ENCODE measurements at places on chromosomes 5 and 9.

- no peak for DNase-seq
Observed at GRCh38 chr9:93467462-93467861, 14.1 kb upstream of the FAM120AOS start.

GRCh38 chr9:25322142-25322541 is 356.1 kb downstream of the TUSC1 start:
- no peak for DNase-seq

- no peak for DNase-seq
Observed at GRCh38 chr9:752201-752600, 89.3 kb upstream of the DMRT1 start.

DNA sequence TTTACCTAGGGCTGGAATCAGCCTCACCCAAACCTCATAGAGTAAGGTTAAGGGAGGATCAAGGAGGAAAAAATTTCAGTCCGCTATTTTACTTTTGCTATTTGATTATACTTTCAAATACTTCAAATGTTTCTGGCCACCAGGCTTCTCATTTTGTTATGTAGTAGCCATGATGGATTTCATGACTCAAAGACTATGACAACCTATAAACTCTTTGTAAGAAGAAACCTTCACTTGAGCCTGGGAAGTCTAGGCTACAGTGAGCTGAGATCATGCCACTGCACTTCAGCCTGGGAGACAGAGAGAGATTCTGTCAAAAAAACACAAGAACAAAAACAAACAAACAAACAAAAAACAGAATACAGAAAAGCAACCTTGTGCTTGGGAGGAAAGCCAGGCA is 293.6 kb upstream of the TNC start:
- no peak for DNase-seq

DNA sequence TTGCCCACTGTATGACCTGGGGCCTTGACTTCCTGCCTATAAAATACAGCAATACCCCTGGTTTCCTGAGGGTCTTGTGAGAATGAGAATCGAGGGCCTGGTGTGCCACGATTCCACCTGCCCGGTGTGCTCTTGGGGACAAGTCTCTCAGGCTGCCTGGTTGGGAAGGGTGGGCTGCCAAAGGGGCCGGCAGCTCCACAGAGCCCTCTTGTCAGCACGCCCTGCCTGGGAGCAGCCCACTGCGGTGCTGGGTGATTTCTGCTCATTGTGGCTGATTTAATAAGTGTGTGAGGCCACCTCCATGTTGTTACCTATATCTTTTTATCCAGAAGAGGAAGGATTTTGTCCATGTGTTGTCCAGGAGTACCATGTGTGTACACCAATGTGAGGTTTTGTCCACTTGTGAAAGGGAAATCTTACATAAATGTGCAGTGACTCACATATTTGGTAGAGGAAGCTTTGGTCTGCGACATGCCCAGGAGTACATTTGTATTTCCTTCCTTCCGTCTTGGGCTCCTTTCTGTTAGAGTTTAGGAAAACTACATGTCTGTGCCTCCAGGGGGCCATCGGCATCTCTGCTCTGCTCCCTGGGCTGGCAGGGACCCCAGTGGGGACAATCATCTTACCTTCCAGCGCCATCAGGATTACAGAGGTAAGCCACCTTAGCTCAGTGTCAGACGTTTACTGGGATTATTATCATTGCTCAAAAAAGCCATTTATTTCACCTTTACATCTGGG is 108.6 kb downstream of the PHF2 start:
- no peak for DNase-seq

- DNase-seq: no peak
Observed at GRCh38 chr5:157955541-157956172, 96.7 kb upstream of the CLINT1 start.

DNA sequence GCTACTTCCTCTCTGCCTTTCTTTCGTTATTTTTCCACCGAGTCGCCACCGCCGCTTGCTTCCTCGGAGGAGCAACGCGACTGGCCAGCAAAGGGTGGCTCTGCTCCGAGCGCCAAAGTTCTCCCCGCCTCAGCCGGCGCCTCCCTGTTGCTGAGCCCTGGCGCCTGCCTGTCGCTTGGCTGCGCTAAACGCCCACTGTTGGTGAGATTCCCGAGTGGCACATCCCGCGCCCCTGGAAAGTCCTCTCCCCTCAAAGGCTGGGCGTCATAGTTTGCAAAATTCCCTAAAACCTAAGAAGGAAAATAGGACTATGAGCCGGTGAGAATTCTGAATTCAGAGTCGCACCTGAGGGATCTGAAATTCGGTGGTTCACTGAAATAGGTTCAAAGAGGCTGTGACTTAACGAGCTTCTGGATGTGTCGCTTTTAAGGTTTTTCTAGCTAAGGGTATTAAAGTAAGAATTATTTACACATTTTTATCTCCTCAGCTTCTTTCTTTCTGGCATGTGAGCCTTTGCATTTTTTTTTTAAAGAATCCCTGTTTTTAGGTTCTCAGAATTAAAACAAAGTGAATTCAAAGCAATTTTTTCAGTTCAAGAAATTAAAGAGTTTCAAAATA is at the start of gene GRIN3A:
Gene GRIN3A, minus strand, starts transcription at position 82 of the 618 bp plus-strand sequence. CDS start 668 bp downstream, outside the sequence.
- DNase-seq: no peak

DNA sequence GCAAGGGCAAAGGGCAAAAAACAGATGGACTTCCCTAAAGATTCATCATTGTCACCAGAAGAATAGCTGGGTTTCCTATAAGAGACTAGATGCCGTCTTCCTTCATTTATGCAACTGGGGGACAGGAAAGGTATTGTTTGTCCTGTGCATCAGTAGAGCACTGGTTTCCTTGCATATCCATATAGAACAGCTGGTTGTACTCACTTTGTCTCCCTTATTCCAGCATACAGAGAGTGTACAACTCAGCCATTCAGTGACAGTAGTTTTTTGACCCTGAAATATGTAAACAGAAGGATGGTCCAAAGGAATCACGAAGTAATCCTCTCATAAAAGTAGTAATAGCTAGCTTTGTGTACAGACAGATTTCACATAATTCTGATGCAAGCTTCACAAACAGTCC is 22.5 kb upstream of the MAST4 start:
- no peak for DNase-seq

DNA sequence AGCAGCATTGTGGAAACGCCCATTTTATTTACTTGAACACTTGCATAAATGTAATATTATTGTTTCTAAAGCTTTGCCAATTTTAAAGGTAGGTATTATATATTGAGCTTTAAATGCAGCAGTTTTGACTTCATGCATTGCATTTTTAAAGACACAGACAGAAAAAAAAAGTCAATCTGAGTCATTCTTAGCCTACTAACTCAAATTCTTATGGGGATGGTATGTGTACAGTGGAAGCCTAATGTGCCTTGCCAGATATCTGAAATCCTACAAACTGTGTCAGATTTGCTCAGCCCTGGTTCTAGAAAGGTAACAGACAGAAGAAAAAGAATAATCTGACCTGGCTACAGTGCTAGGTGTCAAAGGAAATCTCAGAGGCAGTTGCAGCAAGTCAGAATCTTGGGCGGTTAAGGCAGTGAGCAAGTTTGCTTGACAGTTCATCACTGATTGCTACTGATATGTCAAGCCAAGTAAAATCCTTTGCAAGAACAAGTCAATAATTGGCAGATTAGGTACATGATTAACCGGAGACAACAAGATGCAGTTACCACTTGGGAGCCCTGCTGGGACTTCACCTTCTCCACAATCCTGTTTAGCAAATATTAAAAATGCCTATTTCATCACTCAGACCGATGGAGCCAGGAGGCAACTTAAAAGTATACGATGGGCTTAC is 224.8 kb upstream of the WWC1 start:
- no peak for DNase-seq

DNA sequence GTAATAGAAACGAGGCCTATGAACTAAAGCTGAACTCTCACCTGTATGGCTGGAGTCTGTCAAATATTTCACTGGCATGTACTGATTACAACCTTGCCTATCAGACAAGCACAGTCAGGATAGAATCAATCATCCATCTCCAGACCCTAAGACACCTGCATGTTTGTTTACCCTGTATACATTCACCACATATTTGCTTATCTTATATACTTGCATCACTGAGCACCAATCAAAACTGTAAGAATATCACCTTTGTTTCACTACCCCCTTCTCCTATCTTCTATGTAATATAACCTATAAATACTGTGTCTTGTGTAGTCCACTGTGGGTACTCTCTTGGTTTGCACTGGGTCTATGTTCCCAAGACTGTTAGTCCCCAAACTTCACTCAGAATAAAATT is 1085.7 kb downstream of the TAF11L14 start:
- no peak for DNase-seq

DNA sequence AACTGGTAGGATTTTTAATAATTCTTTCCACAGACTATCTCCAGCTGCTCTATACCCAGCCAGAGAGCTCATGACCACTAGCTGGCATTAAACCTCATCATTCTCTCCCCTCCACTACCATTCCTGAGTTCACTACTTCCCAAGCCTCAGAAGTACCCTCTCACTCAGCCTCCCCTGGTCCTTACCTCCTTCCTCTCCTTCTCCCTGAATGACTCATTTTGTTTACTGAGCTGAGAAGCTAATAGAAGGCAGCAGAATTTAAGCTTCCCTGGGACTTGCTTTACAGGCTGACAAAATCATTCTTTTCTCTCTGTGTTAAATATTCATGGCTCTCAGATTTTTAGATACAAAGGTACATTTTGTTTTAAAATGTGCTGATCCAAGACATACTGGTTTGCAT is 305.4 kb downstream of the TLR4 start:
- no peak for DNase-seq

- no peak for DNase-seq
Observed at GRCh38 chr9:119398350-119398749, 29.1 kb upstream of the BRINP1 start.

- no peak for DNase-seq
Observed at GRCh38 chr9:114696814-114697544, 15.0 kb upstream of the TEX48 start.

GRCh38 chr5:77590347-77590746 is 48.2 kb downstream of the OTP start:
- DNase-seq: no peak

DNA sequence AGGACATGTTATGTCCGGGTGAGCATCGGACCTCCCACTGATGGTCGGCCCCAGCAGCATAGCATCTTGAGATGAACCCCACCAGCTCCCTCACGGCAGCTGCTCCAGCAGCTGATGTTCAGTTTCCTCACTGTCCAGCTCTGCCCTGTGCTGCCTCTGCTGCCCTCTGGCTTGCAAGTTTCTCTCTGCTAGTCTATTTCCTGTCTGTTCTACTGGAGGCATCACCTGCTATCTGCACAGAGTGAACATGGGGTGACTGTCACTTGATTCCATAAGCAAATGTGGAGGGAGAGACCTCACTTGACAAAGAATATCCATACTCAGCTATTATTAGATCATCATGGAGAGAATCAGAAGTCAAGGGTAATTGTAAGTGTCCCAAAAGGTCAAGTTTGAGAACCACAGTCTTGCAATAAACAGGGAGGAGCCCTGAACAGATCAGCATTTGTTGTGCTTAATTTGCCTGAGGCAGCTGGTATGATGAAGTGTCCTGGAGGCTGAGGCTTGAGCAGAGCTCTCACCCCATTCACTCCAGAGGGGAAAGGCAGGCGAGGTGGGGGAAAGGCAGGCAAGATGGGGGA is 702.8 kb downstream of the SEMA5A start:
- no peak for DNase-seq

GRCh38 chr5:91072881-91073280 is 310.2 kb downstream of the ARRDC3 start:
- DNase-seq: no peak

DNA sequence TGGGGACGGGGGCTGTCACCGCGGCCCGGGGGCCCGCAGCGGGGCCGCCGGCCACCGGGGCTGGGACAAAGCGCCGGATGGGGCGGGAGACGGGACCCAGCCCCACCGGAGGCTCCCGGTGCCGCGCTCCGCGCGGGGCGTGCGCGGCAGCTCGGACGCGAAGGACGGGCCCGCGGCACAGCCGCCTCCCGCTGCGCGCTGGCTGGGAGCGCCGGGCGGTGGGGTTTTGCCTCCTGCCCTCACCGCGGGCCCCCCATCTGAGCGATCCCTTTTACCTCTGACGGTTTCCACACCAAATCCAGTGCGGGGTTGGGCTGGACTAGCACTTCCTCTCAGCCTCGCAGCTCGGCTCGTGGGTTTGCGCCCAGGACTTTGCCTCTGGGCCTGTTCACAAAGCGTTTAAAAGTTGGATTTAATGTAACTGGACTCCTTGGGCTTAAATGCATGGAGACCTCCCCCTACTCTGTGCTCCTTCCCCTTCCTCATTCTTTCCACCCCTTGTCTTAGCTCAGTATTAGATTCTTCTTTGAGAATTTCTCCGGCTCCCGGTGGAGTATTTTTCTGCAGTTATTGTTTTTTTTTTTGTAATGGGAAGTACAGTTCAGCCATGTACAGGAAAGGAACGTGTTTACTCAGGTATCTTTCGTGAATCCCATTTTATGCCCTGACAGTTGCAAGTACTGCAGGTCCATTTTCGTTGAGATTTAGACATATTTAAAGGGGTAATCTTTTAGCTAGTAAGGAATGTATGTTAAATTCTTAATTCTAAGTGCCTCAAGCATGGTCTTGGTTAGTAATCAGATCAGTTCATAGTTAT is 691 bp downstream of the FCHO2 start:
- peak; percentile 2 for DNase-seq

DNA sequence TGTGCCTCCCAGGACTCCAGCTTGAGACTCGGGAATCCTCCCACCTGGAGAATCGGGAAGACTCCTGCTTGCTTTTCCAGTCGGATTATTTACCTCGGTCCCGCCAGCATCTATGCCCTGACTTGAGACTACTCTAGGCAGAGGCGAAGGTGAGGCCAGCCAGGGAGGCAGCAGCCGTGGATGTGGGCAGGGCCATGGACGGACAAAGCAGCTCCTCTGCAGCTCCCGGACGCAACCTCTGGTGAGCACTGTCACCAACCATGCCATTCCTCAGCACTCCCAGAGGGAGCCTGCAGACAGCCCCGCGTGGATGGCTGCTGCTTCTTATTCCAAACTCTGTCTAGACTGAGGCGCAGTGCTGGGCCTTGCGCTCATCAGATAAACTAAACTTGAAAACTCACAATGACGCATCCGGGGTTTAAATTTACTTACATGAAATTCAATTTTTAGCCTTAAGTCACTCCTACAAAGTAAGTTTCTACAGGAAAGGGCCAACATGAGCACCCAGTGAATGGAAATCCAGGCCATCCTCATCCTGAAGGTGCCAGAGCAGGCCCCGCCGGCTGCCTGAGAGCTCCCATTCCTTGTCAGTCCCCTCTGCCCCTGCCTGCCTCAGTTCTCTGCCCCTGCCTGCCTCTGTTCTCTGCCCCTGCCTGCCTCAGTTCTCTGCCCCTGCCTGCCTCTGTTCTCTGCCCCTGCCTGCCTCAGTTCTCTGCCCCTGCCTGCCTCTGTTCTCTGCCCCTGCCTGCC is 17.8 kb downstream of the MED10 start:
- no peak for DNase-seq

DNA sequence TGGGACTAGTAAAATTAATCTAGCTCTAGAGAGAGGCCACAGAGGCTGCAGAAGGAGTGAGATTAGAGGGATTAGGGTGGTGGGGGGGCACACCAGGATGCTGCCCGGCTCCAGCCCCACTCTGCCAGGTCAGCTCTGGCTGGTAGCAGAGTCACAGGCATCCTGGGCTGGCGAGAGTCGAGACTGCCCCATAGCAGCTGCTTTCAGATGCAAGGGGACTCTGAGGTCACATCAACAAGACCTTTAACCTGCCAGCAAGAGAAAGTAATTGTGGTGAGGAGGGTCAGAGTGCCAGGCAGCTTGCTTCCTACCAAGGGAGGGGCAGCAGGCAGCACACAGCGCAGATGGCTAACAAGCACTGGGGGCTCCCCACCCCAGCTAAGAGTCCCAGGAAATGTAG is 7.5 kb downstream of the EPB41L4B start:
- no peak for DNase-seq

Data from stimulated activated CD4-positive, alpha-beta T cell treated with anti-CD3 and anti-CD28 coated beads, Interleukin-15, amount 100 ng/mL, for 1 hour (primary cell).